ENCODE measurements at places on chromosomes 7 and 10.

DNA sequence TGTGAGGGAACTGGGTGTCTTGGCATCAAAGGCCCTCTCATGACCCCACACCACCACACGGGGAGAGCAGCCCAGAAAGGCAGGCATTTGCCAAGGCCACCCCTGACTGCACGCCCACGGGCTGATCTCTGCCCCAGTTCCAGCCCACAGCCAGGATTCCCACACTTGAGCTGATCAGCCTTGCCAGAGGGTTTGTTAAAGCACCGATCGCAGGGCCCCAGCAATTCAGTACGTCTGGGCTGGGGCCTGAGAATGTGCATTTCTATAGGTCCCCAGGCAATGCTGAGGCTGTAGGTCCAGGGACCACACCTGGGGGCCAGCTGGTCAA is 103.9 kb downstream of the TNS3 start:
- no peak for DNase-seq

DNA sequence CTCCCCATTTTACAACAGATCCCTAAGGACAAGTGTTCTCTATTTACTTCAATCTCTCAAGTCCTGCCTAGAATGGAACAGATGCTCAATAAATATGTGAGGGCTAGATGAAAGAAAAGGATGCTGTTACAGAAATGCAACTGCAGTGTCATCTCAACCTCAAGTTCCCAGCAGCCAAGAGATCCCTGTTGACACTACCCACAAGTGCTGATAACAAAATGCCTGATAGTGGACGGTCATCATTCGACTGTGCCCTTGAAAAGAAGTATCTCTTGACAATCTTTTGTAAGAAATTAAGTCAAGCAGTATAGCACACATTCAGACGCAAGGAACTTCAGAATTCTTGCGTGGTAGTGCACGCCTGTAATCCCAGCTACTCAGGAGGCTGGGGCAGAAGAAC is 133.2 kb downstream of the PARD3 start:
- no peak for DNase-seq

DNA sequence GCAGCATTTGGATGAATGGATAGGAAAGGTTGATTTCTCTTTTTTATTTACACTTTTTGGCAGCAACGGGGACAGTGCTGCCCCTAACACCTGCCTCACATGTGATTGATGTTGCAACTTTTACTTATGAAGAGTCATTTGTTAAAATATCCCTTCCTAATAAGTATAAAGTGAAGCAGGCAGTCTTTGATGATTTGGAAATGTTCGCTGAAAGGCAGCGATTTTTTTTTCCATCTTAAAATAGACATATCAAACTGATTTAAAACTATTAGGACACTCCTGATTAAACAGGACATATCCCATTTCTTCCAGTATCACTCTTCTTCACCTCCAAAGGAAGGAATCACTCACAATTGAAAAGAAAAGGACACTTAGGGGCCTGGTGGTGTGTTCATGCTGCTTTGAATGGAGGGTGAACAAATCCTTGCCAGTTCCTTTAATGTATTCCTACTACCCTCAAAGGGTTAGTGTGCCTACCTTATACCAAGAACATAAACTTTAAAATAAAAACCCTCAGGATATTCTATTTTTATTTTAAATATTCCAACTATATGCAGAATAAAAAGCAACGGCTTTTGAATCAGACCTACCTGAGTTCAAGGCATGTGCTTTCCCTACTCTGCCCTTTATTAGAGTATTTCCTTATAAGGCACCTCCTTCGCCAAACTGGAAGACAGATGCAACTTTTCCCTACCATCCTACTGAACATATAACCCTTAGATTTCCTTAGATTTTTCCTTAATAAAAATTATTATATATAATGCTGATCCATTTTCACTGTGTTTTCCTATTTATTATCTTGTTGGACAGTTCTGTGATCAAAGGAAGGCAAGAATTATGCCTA is 1.1 kb downstream of the ADK start:
- no peak for DNase-seq

GRCh38 chr10:49539320-49539885 is 482 bp upstream of the ERCC6 start:
- DNase-seq, result peak; percentile 74

DNA sequence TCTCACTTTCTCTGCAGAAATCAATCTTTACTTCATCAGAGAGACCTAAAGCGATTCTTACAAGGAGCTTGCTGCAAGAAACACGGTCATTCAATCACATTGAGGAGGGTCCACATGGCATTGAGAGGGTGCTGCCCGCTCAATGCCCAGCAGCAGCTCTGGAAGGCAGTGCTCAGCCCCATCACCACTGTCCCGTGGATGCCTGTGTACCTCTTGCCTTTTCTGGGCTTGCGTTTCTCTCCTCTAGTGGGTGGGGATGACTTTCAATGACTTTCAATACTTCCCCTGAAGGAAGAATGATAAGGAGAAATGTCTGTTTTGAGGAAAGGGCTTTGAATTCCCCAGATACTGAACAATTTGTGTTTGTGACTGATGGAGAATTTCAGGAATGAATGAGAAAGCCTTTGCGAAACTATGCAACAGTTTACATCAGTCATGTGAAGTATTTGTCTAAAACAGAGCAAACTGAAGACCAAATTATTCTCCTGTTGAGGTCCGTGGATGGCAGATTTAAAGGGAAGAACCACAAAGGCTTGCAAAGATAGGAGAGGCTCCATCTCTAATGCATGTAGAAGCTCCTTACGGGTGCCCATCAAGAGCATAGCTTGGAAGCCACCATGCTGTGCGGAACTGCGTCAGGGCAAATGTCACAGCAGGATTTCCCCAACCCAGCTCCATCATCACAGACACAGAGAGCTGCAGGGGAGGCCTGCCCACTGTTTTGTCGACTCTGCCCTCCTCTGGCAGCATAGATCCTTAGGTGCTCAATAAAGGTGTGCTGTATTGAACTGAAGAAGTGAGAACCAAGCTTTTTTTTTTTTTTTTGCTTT is 6.6 kb upstream of the ZNF22 start:
- DNase-seq, result peak; percentile 76

- peak; percentile 92 for DNase-seq
These were observed 1.8 kb downstream of the KLLN start for GRCh38 chr10:87861566-87861952.

- DNase-seq, result peak; percentile 10
These were observed 184.7 kb downstream of the EXOC4 start for GRCh38 chr7:133437544-133437943.

- DNase-seq, result no peak
These were observed 20.4 kb upstream of the IMPDH1 start for GRCh38 chr7:128430207-128430606.

GRCh38 chr7:21544715-21545114 is 1.9 kb downstream of the DNAH11 start:
- DNase-seq, result no peak

- DNase-seq, result no peak
These were observed 30.2 kb downstream of the MGAM start for GRCh38 chr7:142025896-142026295.

GRCh38 chr10:103618575-103619423 is 125.3 kb downstream of the NEURL1 start:
- DNase-seq, result peak; percentile 97

GRCh38 chr7:132437730-132438129 is 138.5 kb downstream of the PLXNA4 start:
- peak; percentile 36 for DNase-seq

GRCh38 chr10:89309156-89310055 is 7.6 kb downstream of the IFIT2 start:
- no peak for DNase-seq

DNA sequence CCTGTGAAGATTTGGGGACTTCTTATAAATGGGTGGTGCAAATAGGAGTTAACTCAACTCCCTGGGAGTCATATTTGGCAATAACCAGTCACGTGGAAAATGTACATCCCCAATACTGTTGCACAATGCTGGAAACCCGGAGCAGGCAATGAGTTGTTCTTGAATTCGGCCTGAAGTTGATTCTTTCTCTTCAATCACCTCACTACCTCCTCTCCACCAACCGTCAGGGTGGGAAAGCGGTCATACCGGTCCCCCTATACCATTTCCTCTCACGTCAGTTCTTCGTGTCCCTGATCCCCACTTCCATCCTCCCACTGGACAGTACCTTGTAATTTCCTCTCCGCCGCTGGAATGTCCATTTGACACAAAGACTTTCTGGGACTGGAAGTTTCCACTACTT is 2.8 kb downstream of the GIMAP5 start:
- no peak for DNase-seq

- DNase-seq, result peak; percentile 41
These were observed 13.9 kb upstream of the DNAJC1 start for GRCh38 chr10:22017283-22018020.
